NCI-H510A treated with DMSO at 0.1 percent for 48 hours (cell line): ENCODE measurements at places on chromosomes 5 and 9.
A peak's percentile ranks its signal among the peaks of the same experiment; 100 is the strongest.

DNA sequence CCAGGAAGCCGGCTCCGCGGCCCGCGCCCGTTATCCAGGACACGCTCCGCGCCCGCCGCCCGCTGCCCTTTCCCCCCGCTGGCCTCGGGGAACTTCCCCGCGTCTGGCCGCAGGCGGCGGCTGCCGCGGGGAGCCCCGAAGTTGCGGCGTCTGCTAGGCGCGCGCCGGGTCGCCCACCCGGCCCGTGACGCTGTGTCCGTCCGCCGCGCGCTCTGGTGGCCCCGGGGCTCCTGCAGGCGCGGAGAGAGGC is 621 bp upstream of the GCNT4 start:
- DNase-seq: no peak

DNA sequence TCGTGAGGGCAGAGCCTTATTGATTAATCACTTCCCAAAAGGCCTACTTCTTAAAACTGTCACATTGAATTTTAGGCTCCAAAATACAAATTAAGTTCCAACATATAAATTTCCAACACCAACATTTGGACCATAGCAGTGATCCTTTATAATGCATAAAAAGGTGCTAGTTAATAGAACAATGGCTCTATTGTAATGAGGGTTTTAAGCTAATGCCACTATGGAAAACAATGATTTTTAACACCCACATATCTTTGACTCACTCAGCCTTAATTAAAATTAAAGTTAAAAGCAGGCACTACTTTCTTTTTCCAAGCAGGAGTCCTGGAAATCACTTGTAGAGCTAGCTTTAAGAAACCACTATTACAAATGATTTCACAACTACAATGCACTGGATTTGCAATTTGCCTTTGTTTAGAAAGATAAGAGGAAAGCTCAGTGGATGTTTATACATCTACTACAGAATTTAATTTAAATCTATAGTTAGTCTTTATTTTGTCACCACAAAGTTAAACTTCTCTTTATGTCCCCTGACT is 41.8 kb downstream of the DPYSL3 start:
- no peak for DNase-seq

DNA sequence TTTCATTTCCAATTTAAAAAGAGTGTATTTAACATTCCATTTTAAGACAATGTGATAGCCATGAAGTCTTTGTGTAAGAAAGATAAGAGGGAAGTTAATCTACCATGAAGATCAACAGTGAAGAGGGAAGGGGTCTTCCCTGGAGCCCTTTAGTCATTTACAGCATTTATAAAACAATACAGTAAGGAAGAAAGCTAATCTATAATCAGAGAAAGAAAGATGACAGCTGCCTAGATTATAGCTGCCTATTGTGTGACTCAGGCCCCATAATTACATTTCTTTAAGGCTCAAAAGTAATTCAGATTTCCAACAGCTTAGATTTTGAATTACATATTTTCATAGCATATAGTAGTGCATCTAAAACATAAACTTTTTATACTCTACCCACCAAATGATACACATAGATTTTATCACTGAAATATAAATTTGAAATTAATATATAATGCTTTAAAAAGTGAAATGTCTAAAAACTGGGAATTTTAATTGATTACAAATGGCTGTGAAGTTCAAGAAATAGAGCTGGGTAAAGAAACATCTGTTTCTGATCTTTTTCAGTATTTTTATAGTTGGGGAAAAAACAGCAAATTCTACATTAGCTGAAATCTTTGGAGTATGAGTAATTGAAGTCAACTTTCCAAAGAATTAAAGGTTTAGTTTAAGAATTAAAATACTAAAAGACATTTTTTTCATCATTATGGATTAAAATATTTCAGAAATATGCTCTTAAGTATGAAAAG is 89.6 kb downstream of the RIC1 start:
- DNase-seq: no peak

DNA sequence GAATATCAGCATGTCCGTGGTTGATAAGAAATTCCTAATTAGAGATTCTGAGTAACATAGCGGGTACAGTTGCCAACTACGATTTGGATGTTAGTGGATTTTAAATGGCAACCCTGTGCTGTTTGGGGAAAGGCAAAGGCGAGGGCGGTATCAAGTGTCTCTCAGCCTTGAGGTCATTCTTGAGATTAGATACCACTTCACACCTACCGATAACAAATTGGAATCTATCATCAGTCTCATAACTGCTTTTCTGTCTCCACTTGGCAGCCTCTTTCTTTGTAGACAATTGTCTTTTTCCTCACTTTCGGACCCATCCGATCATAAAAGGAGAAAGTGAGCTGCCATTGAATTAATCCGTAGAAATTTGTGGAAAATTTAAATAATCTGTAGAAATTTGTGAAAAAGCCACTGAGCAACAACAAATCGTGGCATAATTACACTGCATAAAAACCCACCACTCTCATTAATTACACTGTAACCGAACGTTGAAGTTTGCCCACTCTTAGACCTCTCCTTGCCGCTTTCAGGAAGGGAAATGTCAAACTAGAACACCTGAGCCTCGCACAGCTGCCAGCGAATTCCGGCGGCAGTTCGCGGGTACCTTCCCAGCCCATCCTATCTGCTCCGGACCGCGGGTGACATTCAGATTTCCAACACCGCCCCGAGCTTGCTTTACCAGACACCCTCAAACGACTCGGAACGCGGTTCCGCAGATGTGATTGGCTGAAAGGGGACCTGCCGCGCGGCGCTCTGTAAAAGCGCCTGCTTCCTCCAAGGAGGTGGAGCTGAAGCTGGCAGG is 849 bp upstream of the RGMB start:
- DNase-seq: peak; percentile 64

DNA sequence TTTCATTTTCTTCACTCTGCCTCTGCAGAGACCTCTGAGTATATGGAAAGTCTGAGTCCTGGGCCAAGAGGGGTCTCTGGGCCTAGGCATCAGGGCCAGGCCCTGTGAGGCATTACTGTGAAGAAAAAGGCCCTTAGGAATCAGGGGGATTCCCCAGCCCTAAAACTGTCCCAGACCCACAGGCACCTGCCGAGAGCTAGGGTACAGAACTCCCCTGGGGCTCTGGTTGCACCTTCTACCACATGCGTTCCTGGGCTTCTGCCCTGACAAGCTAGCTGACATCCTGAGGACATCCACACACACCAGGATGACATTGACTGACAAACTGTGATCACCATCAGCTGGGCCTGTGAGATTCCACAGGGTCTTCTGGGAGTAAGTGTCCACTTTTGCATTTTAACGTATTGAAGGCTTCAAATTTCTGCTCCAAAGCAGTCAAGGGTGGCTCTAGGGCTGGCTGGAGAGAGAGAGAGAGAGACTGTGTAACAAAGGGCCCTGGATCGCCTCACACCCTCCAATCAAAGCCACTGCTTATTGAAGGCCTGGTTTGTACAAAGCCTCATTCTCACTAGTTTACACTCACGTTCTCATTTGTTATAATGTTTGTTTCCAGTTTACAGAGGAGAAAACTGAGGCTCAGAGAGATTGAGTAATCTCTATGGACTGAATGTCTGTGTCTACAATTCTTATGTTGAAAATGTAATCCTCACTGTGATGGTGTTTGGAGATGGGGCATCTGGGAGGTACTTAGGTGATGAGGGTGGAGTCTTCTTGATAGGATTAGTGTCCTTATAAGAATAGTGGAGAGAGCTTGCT is 45.1 kb downstream of the TGFBI start:
- no peak for DNase-seq

- DNase-seq: no peak
Measured at GRCh38 chr5:15914638-15915037, 265.0 kb downstream of the MARCHF11 start.

- no peak for DNase-seq
Measured at GRCh38 chr9:130348881-130349280, 83.3 kb downstream of the HMCN2 start.

- peak; percentile 20 for DNase-seq
Measured at GRCh38 chr9:89360465-89360864, 42.2 kb downstream of the SECISBP2 start.

DNA sequence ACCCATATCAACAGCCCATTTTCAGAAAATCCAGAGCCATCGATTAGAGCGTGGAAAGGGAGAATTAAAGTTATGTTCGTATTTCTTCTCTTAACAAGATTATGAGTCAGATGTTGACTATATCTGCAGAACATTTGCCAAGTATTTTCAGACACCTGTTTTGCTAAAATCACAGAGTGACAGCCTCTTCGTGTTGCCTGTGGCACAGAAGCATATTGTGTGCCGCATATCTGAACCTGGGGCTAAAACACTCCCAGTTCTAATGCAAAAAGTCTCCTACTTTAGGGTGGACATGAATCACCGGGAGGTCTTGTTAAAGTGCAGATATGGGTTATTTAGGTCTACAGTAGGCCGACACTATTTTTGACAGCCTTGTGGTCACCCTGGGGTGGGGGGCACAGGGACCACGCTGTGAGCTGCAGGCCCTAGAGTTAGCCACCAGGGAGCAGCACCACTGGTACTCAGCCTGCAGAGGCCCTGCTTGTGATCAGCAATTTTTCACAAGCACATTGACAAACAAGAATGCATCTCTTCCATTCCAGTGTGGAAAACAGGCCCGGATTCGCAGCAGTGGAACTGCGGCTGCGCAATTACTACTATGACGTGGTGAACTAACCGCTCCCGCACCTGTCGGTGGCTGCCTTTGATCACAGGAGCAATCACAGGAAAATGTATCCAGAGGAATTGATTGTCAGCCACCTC is 93.5 kb downstream of the SYK start:
- DNase-seq: peak; percentile 76

- no peak for DNase-seq
Measured at GRCh38 chr9:22921742-22922141, 475.1 kb downstream of the DMRTA1 start.

GRCh38 chr9:134842321-134842720 is 38.3 kb upstream of the FCN2 start:
- no peak for DNase-seq
